Fibroblast of skin of right biceps (primary cell): ENCODE measurements at places on chromosomes 5 and 9.

GRCh38 chr9:94825611-94825958 lies 99.1 kb downstream of the AOPEP start:
- no peak for DNase-seq

GRCh38 chr5:134555890-134556311 lies 30.4 kb downstream of the JADE2 start:
- DNase-seq = peak; percentile 61

GRCh38 chr9:119095072-119095471 lies 274.2 kb downstream of the BRINP1 start:
- DNase-seq = no peak

DNA sequence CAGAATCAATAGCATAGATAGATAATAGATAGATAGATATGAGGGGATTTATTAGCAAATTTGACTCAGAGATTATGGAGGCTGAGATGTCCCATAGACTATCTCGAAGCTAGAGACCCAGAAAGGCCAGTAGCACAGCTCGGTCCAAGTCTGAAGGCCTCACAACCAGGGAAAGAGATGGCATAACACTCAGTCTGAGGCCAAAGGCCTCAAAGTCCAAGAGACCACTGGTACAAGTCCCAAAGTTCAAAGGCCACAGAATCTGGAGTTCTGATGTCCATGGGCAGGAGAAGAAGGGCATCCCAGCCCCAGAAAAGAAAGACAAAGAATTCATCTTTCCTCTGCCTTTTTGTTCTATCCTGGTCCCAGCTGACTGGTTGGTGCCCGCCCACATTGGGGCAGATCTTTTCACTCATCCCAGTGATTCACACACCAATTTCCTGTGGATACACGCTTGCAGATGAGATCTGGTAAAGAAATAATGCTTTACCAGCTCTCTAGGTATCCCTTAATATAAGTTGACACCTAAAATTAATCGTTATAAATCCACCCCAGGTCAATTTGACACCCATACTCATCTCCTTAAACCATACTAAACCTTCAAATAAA lies 127.8 kb upstream of the FBN2 start:
- no peak for DNase-seq

DNA sequence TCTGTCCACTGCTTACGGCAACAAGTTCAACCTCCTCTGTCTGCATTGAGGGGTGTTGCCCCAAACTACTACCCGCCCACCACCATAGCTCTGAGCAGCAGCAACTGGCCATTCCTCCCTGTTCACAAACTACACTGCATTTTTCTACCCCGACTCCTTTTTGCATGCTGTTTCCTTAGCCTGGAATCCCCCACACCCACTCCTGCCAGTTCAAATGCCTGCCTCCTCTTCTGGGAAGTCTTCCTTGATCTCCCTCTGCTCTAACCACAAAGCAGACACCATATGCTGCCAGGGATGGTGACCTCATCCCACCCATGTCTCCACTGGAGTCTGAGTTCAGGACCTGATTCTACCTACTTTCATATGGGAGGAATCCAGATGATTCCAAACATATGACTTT lies 13.3 kb downstream of the ALDH1B1 start:
- DNase-seq = peak; percentile 51

GRCh38 chr9:34556949-34557348 lies 32.6 kb downstream of the CNTFR start:
- no peak for DNase-seq

GRCh38 chr9:92992549-92992948 lies 45.2 kb downstream of the FGD3 start:
- DNase-seq = no peak

DNA sequence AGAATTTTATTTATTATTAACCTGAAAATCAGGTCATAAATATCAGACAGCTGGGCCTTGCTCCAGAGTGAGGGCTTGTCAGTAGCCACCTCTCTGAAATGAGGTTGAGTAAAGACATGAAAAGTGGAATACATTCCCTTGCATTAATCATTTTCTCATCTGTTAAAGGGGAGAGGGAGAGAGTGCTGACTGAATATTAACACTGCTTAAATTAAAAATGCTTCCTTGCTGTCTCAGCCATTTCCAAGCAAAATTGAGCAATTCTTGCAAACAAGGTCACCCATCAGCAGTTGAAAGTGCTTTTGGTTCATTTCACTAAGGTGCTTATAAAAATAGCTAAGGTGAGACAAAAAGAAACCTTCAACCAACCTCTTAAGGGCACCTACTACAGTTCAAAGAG lies 102.8 kb downstream of the CMYA5 start:
- DNase-seq = no peak

GRCh38 chr5:159128070-159128541 lies 28.4 kb upstream of the EBF1 start:
- no peak for DNase-seq

DNA sequence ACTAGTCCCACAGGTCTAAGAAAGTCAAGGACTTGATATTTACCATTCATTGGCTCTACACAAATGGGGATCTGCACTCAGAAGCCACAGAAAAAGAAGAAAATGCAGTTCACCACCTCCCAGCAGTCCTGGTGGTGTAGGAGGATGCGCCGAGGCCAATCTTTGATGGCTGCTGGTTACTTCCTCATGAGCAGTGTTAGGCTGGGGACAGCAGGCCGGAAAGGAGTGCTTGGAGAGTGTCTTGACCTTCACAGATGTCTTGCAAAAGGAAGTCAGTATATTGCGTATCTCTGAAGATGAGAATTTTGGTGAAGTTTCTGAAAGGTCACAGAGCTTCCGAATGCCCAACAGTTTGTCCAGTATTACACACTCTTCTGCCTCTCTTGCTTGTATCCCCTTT lies 597.0 kb downstream of the EBF1 start:
- DNase-seq = no peak

DNA sequence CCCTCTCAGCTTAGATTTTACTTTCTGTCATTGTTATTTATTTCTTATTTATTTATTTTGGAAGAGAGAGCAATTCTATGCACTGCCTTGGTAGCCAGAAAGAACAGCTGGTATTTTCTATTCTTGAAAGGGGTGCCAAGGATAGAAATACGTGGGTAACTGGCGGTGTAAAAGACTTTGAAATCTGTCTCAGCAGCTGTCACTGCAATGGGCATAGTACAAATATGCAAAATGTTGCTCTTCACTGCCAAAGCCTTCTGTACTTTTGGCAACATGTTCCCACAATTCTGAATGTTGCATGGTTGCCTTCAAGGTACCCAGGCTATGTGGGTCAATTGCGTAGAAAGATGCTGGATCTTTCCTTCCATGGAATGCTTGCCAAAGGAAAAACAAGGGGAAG lies 230.2 kb upstream of the EDIL3 start:
- no peak for DNase-seq

- DNase-seq = no peak
Measured at GRCh38 chr5:40909264-40909663, at the start of gene C7. Gene C7 (plus strand): TSS chr5:40909497. CDS start chr5:40909611, 114 bp downstream.

GRCh38 chr5:138732933-138733332 lies 20.3 kb upstream of the CTNNA1 start:
- DNase-seq = no peak

- DNase-seq = no peak
Measured at GRCh38 chr5:31995714-31996113, 178.4 kb downstream of the GOLPH3 start.

DNA sequence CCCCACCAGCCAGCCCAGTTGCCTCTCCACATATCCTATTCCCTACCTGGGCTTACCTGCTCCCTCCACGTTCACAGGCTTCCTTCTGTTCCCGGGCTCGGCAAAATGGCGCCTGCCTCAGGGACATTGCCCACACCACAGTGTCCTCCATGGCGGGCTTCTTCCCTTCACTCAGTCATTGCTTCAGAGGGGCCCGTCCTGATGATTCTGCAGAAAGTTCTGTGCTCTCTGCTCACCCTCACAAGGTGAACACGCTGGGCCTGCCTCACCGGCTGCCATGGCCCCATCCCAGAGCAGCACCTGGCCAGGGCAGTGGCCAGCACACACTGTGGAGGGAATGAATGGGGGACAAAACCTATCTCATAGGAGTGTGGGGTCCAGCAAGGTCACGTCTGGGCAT lies 313.0 kb downstream of the GADD45G start:
- DNase-seq = no peak

DNA sequence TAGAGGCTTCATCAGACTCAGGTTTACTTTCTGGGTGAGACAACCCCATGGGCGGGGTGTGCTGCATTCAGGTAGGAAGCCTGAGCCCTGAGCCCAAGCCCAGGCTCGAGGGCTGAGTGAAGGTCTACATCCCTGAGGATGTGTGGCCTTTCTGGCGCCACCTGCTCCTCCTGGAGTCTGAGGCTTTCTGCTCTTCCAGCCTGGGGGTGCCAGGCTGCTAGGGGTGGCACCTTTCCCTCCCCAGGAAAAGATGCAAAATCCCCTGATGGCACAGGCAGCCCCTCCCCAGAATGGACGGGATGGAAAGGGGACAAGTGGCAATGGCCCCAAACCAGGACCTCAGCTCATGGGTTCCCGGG lies 44.4 kb upstream of the PRRC2B start:
- DNase-seq = no peak

- peak; percentile 11 for DNase-seq
Measured at GRCh38 chr9:132372177-132373095, 17.6 kb upstream of the SETX start.

DNA sequence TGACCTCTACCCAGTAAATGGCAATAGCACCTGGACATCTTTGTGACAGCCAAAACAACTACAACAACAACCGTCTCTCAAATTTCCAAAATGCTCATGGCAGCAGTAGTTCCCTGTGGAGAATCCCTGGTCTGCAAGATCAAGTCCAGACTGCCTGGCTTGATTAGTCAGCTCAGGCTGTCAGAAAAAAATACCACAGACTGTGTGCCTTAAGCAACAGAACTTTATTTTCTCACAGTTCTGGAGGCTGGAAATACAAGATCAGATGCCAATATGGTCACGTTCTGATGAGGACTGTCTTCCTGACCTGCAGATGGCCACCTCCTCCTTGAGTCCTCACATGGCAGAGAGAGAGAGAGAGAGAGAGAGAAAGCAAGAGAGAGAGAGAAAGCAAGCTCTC lies 52.3 kb upstream of the MOCS2 start:
- DNase-seq = peak; percentile 42

GRCh38 chr5:175894793-175895192 lies 23.4 kb downstream of the CPLX2 start:
- DNase-seq = no peak

DNA sequence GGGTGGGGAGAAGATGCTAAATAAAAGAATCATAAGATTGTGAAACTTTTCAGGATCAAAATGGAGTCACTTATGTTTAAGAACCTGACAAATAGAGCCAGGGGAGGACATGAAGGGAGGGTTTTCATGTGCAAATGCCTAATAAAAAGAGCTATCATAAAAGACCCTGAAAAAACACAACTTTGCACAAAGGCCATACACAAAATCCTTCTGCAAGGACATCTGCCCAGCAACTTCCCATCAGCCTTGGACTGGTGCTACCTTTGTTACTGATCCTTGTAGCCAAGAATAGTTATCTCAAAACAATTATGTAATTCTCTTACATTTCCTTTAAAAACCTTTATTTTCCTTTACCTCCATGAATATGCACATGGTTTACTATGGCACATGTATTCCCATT lies 63.0 kb downstream of the APBA1 start:
- DNase-seq = no peak

- no peak for DNase-seq
Measured at GRCh38 chr9:137813167-137813566, 64.4 kb upstream of the CACNA1B start.

DNA sequence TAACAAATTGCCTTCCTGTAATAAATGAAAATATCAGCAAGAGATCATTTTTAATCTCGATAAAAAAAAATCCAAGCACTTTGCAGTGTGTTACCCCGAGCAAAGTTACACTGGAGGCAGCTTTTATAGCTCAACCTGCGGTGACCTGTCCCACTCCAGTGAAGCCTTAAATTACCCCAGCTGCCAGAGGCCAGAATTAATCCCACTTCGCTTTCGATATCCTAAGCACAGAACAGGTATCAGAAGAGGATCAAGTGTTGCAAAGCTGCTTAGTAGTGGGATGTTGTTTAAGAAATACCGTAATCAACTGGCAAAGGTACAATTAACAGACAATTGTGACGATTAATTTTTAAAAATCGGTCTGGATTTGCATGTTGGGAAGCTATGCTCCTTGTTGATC lies 314.0 kb downstream of the AGTPBP1 start:
- DNase-seq = no peak

DNA sequence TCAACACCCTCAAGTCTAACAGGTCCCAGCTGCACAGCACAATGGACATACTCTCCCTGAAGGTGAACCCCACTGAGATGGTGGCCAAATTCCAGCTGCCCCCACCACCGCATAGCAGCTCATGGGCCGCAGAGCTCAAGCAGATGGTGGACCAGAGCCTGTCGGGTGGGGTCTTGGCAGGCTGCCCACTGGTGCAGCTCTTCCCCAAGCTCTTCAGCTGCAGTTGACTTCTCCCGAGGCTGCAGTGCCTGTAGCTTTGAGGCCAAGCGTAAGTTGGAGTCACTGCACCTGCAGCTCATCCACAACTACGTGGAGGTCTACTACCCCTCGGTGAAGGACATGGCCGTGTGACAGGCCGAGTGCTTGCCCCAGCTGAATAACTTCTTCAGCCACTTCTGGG lies 56.6 kb upstream of the SPTLC1 start:
- DNase-seq = no peak

DNA sequence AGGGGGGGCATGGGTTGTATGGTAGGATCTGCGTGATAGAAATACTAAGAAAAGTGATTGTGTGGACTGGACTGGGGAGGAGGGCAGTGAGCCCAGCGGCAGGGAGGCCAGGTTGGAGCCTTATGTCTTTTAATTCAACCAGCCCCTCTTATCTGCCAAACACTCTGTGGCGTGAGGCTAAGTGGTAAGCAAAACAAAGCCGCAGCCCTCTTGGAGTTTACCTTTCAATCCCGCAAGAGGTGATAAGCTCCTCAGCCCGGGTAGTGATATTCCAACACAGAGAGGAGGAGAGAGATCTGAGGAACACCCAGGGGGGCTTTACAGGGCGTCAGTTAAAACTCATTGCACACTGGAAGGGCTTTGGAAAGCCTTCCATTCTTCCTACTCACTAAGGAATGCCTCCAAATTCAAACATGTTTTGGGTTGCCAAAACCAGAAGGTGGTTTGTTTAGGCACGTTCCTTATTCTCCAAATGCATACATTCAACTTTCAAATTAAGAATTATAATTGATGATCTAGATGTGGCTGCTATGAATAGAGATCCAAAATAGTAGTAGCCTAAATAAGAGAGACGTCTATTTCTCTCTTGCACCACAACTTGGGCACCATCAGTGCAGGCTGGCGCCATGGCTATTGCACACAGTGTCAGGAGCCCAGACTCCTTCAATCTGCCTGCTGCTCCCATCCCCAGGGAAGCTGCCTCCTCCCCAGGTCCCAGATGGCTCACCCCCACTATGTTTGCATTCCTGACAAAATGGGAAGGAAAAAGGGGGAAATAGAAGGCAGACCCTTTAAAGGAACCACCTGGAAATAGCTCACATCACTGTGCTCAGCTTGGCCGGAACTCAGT lies 75.1 kb upstream of the FSTL4 start:
- DNase-seq = no peak

GRCh38 chr5:176415240-176415951 lies 943 bp downstream of the CLTB start:
- DNase-seq = no peak

- DNase-seq = peak; percentile 8
Measured at GRCh38 chr9:99634186-99634585, 187.5 kb upstream of the NR4A3 start.
